Astrocyte (in vitro differentiated cells and primary cell): ENCODE measurements at places on chromosomes 4 and X. TPM values are rescaled to one million over a fixed set of nuclear protein-coding genes. Genes with fewer than 3 reads are reported as not detected.

The HTRA3 gene
- total RNA-seq: 35.2 and 60.5 TPM in 2 replicates

DNA sequence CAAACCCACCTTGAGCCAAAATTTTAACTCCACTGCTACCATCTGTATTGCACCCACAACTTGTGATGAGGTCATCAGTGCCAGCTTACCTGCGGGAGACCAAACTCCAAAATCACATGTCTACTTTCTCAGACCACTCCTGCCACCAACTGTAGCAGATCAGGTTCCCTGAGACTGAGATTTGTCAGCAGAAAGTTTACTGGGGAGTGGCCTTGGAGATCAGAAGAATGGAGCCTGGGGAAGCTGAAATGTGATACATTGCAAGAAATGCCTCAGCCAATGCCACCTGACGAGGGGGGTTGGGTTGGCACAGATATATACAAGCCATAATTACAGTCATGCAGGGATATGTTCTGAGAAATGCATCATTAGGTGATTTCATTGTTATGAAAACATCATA is 19.1 kb downstream of the HAUS3 start:
- DNase-seq: no peak
- H3K27ac ChIP-seq: no peak overlapping the region

DNA sequence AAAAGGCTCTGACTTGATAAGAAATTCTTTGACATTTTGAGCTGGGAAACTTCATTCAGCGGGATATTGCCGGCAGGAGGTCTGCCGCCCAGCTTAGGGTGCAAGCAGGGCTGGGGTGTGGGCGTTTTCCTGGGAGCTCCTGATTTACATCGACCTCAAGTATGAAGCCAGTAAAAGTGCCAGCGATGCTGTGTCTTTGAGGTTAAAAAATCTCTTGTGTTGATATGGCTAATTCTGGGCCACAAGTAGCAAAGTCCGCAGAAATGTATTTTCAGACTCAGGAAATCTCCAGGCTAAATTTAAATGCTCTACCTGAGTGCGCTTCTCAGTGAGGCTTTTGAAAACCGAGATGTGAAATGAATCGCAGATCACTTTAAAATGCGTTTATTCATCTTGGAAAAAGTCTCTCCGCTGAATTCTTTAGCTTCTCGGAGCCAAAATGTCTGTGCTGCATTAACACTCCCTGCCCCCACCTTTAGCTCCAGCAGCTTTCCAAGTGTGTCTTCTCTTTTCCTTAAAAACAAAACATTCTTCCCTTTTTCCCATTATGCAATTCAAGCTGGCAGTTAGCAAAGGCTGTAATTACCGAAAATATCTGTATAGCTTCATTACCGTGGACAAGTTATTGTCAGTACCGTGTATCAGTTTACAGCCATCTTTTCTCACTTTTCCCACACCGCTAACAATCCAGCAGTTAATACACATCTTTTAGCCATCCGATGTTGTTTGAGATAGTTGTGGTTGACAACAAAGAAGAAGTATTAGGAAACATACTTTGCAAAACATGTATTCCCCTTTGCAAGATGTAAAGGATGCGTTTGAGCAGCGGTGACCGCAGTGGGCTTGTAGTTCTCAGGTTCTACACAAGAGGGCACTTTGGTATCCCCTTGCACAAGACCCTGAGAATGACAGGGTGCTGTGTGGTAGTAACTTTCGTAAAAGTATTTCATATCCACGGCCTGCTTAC is 136.0 kb upstream of the STX18 start:
- peaks cover 6% of the 10 kb centered on the region for H3K4me1 ChIP-seq
- no peak overlapping the region for H3K27ac ChIP-seq
- peaks cover 17% of the 10 kb centered on the region for H3K27me3 ChIP-seq
- no peaks in the 10 kb centered on the region for H3K36me3 ChIP-seq

GRCh38 chr4:141390571-141390970 is 169.9 kb downstream of the ZNF330 start:
- no peaks in the 10 kb centered on the region for H3K27me3 ChIP-seq
- no peak overlapping the region for H3K4me3 ChIP-seq
- H3K4me1 ChIP-seq: no peaks in the 10 kb centered on the region
- H3K27ac ChIP-seq: no peak overlapping the region
- no peak for DNase-seq

DNA sequence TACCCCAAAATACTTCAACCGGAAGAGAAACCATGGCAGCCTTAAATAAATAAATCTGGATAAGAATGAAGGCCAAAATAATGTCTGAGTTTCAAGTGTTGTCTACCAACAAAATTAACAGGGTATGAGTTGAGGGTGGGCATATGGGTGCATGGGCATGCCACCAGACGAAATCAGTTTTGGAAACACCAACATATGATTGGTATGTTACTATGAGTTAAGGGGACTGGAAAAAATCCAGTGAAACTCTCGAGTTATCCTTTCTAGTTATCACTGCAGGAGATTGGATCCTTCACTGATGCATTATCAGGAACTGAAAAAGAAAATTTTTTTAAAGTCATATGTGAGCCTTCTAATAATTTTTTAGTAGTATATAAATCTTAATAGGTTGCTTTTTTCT is 32.4 kb downstream of the NOCT start:
- H3K4me3 ChIP-seq: no peak overlapping the region
- H3K27me3 ChIP-seq: no peaks in the 10 kb centered on the region
- no peak overlapping the region for H3K27ac ChIP-seq
- H3K36me3 ChIP-seq: peaks cover 35% of the 10 kb centered on the region
